NCI-H2081 (cell line): ENCODE measurements at places on chromosomes 5 and 9.

DNA sequence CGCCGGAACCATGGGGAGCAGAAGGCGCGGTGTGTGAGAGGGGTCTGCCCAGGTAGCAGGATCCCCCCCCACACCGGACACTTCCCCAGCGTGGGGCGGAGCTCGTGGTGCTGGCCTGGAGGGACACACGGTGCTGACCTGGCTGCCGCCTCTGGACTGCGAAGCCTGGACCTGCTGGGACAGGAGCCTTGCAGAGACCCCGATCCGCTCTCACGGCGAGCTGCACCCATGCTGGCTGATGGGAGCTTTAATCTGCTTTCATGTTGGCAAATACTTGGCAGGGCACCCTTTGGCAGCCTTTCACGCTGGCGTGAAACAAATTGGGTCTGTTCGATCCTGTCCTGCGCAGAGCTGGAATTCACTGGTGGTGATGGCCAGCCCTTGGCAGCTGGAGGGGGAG lies 7.4 kb downstream of the NKD2 start:
- DNase-seq: no peak

- no peak for DNase-seq
Measured at GRCh38 chr9:81070689-81071088, 618.7 kb downstream of the TLE1 start.

- no peak for DNase-seq
Measured at GRCh38 chr5:61674378-61674777, 342.3 kb downstream of the ZSWIM6 start.

- no peak for DNase-seq
Measured at GRCh38 chr9:127494304-127494702, 43.0 kb downstream of the LRSAM1 start.

DNA sequence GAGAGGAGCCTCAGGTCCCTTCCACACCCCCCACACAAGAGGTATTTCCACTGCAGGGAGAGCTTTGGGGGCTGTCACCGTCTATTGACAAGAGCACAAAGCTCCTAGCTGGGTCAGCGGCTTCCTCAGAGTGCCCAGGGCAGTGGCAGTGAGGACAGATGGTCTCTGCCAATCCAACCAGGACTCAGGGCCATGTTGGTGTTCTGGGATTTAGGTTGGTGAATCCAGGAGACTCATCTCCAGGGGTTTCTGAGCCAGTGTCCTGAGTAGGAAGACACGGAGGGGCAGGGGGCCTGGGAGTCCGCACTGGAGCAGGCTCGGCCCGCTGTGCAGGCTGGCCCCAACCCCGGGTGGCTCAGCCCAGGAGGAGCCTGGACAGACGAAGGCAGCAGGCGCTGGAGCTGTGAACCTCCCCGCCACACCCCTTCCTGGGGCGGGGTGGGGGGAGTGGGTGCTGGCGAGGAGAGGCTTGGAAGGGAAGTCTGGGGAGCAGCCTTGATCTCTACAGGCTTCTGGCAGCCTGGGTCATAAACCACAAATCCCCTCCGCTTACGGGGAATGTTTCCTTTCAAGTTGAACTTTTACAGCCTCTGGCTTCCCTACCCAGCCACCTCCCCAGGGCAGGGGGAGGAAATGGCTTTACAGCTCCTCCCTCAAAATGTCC lies 19.6 kb downstream of the CRB2 start:
- no peak for DNase-seq

DNA sequence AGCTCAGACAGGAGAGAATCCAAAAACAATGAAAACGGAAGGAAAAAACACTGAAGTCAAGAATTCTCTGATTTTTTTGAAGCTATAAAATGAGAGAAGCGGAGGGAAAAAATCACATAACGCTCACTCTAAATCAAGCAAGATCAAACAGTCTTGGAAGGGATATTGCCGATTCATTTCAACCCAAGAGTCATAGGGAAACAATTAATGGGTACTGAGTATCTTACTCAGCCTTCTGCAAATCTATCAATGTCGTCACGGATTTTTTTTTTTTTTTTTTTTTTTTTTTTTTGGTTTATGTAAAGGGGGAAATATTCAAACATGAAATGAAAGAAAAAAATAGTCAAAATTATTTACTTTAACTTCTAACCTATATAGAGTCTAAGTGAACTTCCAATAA lies 9.5 kb downstream of the MEF2C start:
- no peak for DNase-seq

DNA sequence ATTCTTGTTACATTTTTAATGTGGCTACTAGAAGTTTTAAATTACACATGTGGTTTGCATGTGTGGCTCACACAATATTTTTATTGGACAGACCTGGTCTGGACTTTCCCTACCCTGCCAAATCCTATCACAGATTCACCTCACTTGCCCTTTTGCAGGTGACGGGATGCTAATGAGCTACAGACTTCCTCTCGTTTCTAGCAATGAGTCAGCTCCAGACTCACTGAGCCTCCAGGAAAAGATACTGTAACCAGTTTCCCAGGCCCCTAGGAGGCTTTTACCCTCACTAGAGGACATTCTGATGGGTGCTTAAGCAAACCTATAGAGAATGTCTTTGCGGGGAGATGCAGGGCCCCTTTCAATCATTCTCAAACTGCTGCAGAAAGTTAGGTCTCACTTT lies 135.4 kb downstream of the WDR41 start:
- peak; percentile 1 for DNase-seq

DNA sequence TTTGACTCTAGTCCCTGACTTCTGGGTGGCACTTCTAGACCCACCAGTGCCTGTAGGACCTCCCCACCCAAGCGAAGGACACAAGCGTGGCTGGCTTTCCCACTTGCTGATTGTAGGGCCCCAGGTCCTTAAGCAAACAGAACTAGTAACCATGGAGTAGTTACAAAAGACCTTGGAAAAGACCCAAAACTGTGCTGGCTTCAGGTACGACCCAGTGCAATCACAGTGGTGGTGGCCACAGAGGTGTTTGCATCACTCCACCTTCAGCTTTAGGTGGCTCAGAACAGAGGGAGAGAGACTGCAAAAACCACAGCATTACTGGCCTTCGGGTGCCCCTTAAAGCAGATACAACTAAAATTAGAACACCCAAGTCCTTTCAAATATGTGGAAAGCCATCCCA lies 52.9 kb downstream of the SLCO4C1 start:
- no peak for DNase-seq

DNA sequence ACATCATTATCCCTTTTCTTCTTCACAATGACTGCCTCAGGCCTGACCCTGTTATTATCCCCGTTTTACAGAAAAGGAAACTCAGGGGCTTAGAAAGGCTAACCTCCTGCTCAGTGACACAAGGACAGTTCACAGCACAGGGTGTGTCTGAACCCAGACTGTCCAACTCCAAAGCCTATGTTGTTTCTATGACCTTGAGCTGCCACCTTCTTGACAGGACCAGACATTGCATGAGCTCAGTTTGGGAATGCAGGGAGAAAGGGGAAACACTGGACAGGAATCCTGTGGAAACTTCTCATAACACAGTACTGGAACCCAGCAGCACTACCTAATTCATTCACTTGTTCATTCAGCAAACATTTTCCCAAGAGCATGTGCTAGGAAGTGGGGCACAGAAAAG lies 472.8 kb downstream of the CDK5RAP2 start:
- DNase-seq: no peak

DNA sequence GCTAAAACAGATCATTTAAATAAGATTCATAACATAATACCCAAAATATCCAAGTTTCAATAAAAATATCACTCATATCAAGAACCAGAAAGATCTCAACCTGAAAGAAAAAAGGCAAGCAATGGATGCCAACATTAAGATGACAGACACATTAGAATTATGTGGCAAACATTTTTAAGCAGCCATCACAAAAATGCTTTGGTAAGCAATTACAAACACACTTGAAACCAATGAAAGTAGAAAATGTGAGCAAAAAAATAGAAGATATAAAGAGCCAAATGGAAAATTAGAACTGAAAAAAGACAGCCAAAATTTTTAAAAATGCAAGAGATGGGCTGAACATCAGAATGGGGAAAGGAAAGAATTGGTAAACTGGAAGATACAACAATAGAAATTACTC lies 96.9 kb downstream of the PRELID2 start:
- no peak for DNase-seq

GRCh38 chr5:148864113-148864841 lies 37.9 kb downstream of the ADRB2 start:
- no peak for DNase-seq

DNA sequence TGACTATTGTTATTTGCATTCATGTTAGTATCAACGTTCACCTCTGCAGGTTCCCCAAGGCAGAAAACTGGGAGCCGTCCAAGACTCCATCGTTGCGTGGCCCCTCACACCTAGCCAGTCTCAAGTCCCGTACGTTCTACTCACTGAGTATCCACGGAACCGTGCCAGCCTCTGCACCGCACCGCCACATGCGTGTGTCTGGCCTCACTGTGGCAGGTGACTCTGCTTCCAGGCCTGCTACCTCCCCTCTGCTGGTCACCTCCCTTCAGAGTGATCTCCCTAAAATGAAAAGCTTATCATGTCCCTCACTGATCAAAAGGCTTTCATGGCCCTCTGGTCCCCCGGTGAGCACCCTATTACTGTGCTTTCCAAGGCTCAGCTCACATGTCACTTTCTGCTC lies 108.1 kb downstream of the GABBR2 start:
- no peak for DNase-seq

- no peak for DNase-seq
Measured at GRCh38 chr9:110179734-110180133, 28.2 kb downstream of the C9orf152 start.

DNA sequence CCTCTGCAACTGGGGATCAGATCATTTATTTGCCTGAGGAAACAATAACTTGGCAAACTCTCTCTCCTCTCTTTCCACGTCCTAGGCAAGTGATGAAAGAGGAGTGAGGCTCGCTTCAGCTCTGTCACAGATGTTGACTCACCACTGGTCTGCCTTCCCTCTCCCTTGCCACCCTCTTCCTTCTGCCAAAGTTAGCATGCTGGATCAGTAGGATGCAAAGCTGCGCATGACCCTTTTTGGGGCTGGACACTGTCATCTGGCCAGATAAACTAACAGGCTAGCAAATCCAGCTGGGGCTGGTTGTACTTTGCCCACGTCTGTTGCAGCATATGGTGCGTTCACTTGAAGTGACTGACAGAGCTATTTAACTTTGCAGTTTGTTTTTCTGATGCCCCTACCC lies 36.2 kb upstream of the SMARCA2 start:
- no peak for DNase-seq

DNA sequence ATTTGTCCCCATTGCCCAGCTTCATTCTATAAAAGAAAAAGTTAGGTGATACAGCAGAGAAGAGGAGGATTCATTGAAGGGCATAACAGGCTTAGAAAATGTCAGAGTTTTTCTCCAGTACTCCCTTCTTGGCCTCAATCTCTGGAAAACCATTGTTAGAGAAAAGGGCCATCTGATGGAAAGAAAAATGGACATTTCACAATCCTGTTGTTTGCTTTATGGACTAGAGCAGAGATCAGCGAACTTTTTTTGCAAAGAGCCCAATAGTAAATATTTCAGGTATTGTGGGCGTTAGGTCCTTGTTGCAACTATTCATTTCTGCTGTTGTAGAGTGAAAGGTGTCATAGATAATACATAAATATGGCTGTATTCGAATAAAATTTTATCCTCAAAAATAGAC lies 208.8 kb downstream of the TLE4 start:
- no peak for DNase-seq

DNA sequence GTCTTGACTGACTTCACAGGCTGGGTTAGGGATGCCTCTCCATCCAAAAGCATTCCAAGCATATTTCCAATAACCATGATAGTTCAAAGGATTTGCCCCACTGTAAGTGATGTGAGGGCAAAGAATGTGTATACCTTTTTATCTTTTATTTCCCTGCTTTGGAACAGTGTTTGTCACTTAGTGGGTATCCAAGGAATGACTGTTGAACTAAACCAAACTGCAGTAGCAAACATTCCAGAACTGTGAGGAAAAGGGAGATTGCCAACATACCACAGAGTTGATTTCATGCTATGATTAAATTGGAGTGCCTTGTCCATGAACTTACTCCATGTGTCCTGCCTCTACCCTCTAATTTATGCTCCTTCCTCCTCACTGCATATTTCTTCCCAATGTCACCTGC lies 400.0 kb downstream of the KIAA0825 start:
- no peak for DNase-seq

DNA sequence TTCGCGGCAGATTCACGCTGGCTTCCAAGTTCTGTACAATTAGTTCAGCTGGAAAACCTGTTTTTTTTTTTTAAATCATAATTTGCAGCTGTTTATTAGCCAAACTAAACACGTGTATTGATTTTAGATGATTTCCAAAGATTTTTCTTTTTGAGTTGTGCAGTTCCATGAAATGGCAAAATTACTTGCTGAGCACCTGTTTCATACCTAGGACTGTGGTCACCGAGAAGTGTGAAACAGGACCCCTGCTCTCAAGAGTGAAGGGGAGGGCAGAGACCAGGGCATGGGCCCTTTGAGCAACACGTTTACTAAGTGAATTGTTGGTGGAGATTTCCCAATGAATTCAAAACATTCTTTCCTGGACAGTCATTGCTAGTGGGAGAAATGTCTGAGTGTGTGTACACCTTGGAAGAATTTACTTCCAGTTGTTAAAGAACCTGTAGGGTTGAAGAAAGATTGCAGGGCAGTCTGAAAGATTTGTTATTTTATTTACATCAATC lies 688 bp downstream of the SNX24 start:
- DNase-seq: no peak

DNA sequence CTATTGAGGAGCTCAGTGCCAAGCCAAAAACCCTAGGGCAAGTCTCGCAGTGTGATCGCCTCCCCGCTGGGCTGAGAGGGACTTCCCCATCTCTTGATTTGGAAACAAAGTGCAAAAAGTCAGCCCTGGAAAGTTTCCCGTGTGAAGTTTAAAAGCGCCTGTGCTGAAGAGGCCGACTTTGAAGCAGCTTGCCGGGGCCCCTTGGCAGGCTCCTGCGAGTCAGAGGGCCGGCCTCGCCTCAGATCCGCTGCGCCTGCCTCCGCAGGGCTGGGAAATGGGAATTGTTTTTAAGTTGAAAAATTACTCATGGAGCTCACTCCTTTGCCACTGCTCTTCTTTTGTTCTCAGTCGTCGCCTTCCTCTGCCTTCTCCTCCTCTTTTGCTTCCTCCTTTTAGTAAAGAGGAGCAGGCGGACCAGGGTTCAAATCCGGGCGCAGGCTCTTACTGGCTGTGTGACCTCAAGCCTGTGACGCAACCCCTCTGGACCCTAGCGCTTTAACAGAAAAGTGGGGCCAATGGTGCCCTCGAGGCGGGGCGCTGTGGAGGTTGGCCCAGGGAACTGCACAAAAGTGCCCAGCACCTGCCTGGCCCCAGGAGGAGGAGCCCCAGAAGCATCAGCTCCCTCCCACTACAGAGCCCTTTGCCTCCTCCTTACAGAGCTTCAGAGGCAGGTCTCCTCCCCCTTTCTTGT lies 14.7 kb upstream of the LHX2 start:
- DNase-seq: no peak

- no peak for DNase-seq
Measured at GRCh38 chr9:121954477-121955140, 138.5 kb downstream of the TTLL11 start.

- no peak for DNase-seq
Measured at GRCh38 chr5:132525299-132525724, 18.0 kb downstream of the IL5 start.

- DNase-seq: no peak
Measured at GRCh38 chr5:6989230-6989629, 276.0 kb downstream of the TENT4A start.

- DNase-seq: no peak
Measured at GRCh38 chr9:89661391-89661949, 56.7 kb downstream of the GADD45G start.

GRCh38 chr9:132241840-132242620 lies 80.2 kb downstream of the NTNG2 start:
- peak; percentile 31 for DNase-seq
